ENCODE measurements at places on chromosomes 11 and 22. TPM values are rescaled to one million over a fixed set of nuclear protein-coding genes. Genes with fewer than 3 reads are reported as not detected.

Gene LIF
- total RNA-seq, result 102 TPM

Gene MS4A7
- total RNA-seq, result not detected

Gene KCTD21
- total RNA-seq, result 9.7 TPM

Gene YAP1
- total RNA-seq, result 0.05 TPM

Gene DBX1
- not detected for total RNA-seq

Gene KRTAP5-2
- total RNA-seq, result not detected

Data from activated naive CD4-positive, alpha-beta T cell treated with anti-CD3 and anti-CD28 coated beads, Interleukin-2, amount 10 ng/mL, durations not matched to agents 5 hours and 36 hours (primary cell).